Right cardiac atrium (tissue), 5 donors: ENCODE measurements at places on chromosomes 2 and 18.

- peak; percentile 64 for DNase-seq
These were observed at the start of gene M1AP for GRCh38 chr2:74648009-74648443. Gene M1AP (minus strand): TSS chr2:74648330. CDS start chr2:74640275, 8,055 bp downstream.

DNA sequence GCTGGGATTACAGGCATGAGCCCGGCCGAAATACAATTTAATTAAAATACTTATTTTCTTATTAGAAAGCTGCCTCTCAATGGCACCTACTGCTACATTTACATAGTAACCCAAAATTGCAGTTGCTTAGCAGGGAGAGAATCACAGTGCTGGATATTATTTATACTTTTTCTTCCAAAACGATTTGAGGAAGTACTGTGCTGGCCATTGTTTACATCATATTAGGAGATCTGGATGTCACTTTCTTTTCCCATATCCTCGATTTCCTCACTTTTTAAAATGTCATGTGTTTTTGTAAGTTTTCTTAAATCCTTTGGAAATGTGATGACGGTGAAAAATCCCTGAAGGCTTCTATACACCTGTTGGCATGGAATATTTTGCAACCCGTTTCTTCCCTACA, 3.4 kb upstream of the SP3 start:
- no peak for DNase-seq

- no peak for DNase-seq
These were observed 49.1 kb downstream of the EML6 start for GRCh38 chr2:54772531-54772930.

GRCh38 chr2:113041871-113042270, 10.8 kb downstream of the IL36B start:
- DNase-seq: no peak
